ENCODE measurements at places on chromosomes 3 and 15.

- no peak for DNase-seq
Measured at GRCh38 chr15:32823750-32824149, 105.9 kb downstream of the GREM1 start.

DNA sequence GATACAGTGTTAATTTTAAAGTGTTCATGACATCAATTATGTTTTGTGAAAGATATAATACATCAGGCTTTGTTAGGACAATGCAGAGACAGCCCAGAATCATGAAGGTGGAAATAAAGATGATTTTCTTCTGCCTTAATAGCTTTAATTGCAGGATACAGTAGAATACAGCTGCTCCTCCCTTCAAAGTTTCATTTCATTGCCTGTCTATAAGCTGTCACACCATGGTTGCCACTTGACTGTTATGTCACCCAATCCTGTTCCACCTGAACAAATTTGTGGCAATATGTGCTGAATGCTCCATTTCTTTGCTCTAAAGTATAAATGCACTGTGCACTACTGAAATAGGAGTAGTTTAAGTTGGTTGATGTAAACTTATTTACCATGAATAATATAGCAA is 537.8 kb upstream of the ROBO2 start:
- no peak for DNase-seq

GRCh38 chr3:61452535-61453090 is 108.8 kb upstream of the PTPRG start:
- no peak for DNase-seq

DNA sequence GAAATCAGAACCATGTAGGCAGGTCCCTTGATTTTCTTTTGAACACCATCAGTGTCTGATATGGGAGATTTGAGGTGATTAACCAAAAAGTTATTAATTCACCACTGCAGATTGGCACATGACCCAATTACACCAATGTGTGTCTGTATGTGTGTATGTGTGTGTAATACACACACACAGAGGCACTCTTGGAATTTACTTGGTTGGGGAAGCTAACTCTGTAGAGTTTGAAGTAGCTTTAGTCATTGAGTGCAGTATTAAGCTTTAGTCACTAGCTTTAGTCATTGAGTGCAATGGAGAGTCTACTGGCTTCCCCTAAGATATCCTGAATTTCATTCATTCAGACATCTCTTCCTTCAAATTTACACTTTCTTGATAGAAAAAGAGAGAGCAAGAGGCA is 109.4 kb upstream of the C15orf61 start:
- DNase-seq, result no peak

GRCh38 chr15:68503791-68504680 is 72.1 kb upstream of the ITGA11 start:
- DNase-seq, result no peak

DNA sequence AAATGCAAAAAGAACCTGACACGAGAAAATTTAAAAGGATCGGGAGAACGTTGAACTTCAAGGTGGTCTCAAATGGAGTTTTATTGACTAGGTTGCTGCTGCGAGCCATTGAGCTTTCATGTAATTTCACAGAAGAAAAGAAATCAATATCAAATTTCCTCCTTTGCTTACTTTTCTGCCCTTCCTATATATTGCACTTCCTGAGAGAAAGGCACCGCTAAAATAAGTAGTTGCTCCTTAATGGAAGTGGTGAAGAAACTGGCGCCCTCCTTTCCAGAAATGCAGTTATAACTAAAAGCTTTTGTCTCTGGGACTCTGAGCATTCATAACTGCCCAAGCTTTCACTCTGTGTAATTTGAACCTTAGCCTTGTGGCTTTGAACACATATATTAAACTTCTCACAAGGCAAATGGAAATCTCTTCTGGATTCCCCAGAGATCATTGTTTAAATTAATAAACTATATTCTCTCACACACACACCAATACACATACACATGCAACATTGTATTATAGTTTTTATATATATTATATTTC is 13.4 kb downstream of the EID1 start:
- no peak for DNase-seq

GRCh38 chr15:26712335-26712734 is 60.5 kb downstream of the GABRB3 start:
- no peak for DNase-seq

DNA sequence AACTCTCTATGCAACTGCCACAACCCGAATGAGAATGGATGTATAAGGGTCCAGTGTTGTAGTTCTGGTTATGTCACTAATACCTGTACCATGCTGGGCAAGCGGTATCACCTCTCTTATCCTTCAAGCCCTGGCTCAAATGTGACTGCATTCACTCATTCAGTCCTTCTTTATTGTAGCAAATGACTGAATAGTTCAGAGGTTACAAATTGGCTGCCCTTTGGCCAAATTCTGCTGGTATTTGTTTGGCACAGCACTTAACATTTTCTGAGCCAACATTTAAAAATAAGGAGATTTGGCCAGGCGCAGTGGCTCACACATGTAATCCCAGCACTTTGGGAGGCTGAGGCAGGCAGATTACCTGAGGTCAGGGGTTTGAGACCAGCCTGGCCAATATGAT is 47.5 kb downstream of the DLEC1 start:
- DNase-seq, result no peak

DNA sequence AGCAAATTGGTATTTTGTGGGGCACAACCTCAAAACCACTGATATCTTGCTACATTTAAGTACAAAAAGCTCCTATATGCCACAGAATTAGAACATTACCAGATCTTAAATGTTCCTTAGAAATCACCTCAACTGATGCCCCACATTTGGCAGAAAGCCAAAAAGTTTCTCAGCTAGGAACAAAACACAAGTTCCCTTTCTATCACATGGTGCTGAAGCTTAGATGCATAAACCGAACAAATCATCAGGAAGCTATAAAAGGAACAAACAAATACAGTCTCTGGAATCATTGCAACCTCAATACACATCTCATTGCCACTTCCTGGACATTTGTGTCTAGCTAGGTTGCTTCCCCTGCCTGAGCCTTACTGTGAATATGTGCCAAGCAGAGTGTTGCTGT is 492.6 kb downstream of the LPP start:
- DNase-seq, result no peak

- no peak for DNase-seq
Measured at GRCh38 chr3:48016301-48016973, at the start of gene MAP4. Gene MAP4, minus strand, starts transcription at chr3:48016416. Its CDS starts 17,556 bp downstream, at chr3:47998860.

- peak; percentile 61 for DNase-seq
Measured at GRCh38 chr3:46846624-46847542, 16.4 kb downstream of the MYL3 start.

DNA sequence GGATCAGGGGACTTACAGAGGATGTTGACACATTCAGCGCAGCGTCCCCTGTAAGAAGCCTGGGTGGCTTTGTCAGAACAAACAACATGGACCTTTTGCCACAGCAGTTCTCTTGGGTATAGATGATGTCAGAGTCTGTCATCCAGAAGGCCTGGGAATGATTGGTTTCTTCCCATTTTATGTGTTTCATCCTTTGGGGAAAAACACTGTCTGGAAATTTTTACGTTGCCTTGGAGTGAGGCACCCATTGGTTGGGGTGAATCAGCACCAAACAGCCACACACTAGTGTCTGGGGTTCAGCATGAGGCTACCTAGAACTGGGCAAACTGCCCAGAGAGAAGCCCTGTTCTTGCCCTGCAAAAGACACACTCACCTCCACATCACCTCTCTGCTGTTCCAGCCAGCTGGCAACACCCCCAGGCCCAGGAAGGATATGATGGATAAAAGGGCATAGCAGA is 123.0 kb downstream of the FAM43A start:
- DNase-seq, result no peak

DNA sequence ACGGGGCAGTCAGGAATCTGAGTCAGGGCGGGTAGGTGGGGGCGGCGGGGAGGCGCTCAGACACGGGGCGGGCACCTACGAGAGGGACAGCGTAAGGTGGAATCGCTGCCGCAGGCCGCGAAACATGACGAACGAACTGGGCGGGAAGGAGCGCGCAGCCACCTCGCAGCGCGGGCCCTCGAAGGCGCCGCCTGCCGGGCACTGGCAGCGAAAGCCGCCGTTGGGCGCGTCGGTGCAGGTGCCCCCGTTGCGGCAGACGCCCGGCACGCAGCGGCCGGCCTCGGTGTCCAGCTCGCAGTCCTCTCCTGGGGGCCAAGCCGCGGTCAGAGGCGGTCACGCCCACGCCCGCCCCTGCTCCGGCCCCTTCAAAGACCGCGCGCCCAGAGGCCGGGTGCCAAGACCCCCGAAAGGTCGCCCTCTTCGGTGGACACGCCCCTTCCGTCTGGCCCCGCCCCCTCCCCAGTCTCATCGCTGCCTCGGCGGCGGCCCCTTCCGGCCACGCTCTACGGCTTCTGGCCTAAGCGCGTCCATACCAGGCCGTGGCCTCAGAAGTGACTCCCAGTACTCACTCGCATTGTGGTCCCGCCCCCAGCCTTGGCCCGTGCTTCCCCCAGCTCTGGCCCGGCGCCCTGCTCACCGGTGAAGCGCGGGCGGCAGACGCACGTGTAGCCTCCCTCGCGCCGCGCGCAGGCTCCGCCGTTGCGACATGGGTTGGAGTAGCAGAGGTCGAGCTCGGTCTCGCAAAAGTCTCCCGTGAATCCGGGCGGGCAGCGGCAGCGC is 6.4 kb downstream of the CELSR3 start:
- peak; percentile 62 for DNase-seq

DNA sequence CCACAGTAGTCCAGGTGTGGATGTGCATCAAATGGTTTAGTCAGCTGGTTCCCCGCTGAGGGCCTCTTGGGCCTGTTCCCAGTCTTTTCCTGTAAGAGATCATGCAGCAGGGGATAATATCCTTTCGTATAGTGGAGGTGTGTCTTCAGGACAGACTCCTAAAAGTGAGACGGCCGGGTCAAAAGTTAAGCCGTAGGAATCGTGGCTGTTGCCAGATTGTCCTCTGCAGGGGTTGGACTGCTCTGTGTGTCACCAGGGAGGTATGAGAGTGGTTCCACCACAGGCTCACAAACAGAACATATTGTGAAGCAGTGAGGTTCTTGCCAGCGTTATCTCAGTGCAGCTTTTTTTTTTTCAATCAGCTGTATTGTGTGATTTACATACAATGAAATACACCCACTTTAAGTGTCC is 95.0 kb downstream of the VGLL4 start:
- DNase-seq, result no peak

DNA sequence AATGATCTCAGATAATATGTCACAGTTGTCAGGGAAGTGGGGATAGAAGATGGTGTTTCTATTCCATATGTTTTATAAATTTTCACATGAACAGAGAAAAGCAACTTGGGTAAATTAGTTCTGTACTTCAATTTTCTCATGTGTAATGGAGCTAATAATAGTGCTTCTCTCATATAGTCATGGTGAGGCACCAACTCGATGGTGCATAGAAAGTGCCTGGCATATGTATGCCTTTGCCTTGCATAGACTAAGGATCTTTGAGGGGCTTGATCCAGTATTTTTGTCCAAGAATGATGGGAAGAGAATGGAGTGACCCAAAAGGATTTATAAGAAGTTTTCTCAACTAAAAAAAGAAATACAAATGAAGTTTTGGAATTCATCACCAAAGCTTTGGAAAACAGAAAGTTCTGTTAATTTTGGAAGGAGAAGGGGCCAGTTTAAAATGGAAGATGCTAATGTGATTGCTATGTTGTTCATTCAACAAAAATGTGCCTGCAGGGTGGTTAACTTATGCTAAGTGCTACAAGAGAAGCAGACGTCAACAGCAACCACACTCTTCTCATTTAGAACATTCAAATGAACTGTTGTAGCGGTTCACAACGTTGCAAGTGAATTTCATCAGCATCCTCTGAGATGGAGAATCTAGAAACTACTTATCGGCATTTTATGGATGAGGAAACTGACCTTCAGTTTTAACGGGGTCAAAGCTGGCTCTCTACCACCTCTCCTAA is 86.1 kb downstream of the RTP4 start:
- no peak for DNase-seq

GRCh38 chr15:49900903-49901235 is 218.2 kb downstream of the ATP8B4 start:
- no peak for DNase-seq

GRCh38 chr3:10925436-10926255 is 66.9 kb upstream of the SLC6A1 start:
- DNase-seq, result no peak

GRCh38 chr15:68151277-68151676 is 53.9 kb downstream of the CALML4 start:
- DNase-seq, result no peak

DNA sequence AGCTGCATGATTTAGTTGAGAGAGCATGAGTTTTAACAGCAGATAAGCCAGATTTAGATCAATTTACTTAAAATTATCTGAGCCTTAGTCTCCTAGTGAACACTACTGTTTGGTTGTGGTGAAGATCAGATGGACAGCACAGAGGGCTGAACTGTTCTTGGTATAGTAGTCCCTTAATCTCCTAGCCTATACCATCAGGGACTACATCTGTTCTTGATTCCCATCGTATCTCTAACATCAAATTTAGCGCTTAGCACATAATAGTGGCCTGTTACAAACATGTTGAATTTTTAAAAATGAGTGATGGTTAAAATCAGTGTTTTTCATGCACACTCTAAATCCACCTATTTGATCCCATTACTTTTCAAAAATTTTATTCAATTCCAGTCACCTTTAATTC is 507.7 kb downstream of the GRM7 start:
- DNase-seq, result no peak

DNA sequence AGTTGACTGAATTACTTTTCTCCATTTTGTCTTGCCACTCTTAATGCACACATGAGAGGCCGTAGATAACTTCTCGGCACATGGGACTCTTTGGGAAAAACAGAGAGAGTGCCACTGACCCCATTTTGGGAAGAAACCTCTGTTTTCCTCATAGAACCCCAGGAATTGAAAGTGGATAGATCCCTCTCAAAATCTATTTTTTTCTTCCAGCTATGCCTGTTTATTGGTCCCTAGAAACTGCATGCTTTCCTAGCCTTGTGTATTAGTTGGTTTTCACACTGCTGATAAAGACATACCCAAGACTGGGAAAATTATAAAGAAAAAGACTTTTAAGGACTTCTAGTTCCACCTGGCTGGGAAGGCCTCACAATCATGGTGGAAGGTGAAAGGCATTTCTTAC is 23.7 kb upstream of the TMEM45A start:
- DNase-seq, result no peak

DNA sequence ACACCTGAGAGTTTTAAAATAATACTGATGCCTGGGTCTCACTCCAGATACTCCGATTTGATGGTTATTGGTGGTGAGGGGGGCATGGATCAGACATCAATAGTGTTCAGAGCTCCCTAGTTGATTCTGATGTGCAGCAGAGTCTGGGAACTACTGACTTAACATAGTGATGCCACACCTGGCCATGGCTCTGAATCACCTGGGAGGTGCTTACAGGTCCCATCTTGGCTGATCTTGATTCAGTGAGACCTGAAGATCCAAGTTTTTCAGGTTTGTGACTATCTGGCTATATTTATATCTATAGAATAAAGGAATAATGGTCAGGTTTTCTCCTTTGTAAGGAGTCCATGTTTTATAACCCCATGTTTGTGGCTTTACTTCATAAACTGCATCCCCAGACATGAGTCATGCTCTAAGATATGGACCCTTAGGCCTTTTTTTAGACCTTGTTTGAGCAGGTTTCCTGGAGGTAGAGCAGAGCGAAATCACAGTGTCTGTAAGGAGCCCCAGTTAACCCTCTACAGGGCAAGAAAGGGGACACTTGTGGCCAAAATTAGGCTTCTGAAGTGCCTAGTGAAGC is 101.4 kb downstream of the LARS2 start:
- no peak for DNase-seq

- no peak for DNase-seq
Measured at GRCh38 chr3:11661827-11662226, 18.1 kb upstream of the VGLL4 start.
